ENCODE measurements at places on chromosomes 11 and 22.

DNA sequence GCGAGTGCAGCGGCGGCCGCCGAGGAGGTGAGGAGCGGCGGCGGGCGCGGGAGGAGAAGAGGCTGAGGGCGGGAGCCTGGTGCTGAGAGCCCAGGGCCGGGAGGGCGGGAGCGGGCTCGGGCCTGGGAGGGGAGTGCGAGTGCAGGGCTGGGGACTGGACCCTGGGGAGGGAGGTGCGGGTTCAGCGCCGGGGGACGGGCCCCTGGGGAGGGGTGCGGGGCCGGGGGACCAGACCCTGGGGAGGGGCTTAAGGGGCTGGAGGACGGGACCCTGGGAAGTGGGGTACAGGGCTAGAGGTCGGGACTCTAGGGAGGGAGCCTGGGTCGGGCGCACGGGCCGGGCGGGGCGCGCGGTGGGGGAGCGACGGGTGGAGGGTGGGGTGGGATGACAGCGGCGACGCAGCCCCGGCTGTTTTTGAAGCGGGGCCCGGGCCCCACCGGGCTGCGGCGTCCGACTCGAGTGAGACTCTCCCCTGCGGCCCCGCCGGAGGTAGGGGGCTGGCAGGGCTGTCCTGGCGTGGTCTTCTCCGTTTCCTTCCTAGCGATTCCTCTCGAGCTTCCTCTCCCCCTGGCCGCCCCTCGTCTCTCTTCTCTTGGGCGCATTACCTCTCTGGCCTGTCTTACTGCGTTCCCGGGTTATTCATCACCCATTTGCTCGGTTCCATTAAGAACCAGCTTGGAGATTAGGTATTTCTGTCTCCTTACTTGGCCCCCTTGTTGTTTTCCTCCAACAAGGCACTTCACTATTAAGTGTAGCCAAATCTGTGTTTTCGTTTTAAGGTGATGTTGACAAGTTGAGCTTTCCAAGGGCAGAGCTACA is 754 bp downstream of the NUP50 start:
- no peak for DNase-seq

GRCh38 chr22:19869497-19870152 is 15.0 kb upstream of the GNB1L start:
- no peak for DNase-seq

DNA sequence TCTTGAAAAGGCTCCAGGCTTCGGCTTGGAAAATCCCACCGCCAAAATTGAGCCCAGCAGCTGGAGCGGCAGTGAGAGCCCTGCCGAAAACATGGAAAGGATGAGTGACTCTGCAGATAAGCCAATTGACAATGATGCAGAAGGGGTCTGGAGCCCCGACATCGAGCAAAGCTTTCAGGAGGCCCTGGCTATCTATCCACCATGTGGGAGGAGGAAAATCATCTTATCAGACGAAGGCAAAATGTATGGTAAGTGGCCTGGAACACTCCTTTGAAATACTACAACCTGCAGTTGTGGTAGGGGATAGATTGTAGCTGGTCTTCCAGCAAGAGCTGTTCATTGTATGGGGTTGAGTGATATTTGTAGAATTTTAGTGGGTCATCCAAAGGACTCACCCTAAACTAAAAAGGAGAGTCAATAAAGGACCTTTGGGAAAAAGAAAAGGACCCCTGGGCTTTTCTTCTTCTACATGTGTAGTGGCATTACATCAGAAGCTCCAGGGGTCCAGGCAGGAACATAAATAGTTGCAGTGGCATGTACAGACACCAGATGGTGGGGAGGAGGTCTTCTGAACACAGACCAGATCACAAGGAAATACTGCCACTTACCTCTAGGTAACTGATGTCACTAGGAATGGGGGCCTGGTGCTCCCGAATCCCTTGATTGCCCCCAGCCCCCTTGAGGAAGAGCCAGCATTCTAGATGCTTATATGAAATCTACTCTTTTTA is 90.1 kb downstream of the TEAD1 start:
- DNase-seq = no peak

DNA sequence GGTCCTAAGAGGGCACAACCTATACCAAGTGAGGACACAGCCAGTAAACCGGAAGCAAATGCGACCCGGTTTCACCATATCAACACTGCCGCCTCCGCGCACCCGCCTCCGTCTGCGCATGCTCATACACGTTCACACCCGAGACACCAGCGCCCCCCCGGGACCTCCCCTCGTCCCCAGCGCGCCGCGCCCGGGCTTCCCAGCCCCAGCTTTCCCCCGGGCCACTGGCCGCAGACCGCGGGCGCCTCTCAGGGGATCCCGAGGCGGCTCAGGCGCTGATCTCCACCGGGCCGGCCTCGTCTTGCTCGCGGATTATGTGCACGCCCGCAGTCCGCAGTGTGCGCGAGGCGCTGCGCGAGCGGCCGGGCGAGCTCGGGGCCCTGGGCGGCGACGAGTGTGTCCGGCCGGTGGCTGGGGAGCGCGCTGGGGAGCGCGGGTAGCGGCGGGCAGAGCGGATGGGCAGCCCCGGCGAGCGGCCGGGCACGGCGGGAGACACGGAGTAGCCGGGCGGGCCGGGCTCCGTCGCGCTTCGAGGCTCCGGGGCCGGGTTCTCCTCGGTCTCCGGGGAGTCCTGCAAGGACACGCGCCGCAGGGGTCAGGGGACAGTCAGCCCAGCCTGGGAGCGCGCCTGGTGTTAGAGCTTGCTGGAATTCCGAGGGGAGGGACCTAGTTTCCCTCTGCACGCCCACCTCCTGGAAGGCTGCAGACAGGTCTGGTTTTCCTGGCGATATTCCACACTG is 2.0 kb downstream of the HEPN1 start:
- no peak for DNase-seq

GRCh38 chr11:2819316-2819715 is 66.3 kb downstream of the CDKN1C start:
- DNase-seq = no peak

DNA sequence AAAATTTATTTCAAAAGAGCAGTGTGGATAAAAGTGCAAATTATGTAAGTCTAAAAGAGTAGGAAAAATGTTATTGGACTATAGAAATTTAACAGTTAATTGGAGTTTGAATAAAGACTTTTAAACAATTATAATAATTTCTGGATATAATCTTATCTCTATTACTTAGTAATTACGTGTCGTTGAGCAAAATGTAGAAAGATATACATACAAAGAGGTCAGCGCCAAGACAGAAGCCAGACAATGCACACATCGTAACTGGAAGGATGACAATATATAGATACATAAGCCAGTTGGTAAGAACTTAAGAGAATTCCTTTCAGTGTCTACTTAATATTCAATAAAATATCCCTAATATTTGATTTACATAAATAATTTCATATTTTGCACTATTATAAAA is 157.0 kb downstream of the LUZP2 start:
- no peak for DNase-seq

DNA sequence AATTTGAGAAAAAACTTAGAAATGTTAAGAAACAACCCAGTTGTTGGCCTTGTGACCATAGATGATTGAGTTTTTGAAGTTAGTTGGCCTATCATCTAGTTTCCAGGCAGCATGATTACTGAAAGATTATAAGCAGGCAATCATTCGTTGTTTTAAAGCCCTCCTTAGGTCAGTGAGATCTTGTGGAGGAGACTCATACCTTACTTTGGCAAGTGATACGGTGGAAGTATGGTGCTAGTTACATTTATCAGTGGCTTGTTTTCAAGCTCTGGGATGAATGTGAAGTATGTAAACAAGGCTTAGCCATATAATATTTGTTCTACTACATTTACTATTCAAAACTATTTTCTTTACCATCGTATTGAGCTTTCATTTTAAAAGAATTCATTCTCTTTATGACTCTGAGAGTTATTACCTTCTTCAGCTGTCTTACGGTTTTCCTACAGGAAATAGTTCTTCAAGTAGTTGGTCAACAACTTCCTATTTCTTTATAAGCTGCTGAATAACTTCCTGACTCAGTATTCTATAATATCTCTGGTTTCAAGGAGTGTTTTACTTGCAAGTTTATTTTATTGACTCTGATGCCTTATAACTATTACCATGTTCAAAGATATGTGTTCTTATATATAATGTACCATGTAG is 7.3 kb downstream of the YAP1 start:
- DNase-seq = no peak

GRCh38 chr22:27709919-27710675 is 91.5 kb downstream of the MN1 start:
- DNase-seq = no peak

- DNase-seq = no peak
These were observed 18.0 kb downstream of the SDHAF2 start for GRCh38 chr11:61447601-61448551.
